ENCODE measurements at places on chromosomes 2 and 18.

DNA sequence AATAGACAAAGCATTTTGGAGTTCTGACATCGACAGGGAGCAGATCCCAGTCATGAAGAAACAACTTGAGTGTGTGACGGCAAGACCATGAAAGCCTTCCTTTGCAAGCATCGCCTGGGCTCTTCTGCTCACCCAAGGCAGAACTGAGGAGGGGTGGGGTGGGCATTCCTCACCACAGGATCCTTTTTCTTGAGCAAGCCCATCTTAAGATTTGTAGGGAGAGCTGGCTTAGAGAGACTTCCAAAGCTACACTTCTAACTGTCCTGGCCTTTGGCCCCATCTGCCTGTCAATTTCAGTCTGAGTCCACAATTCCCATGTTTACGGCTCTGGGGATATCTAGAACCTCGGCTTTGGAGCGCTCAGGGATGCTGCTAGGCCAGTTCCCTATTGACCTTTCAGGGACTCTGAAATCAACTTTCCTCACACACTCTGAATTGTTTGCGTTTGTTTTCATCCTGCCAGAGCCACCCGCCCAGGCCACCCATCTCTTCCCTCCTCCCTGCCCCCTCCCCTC is 3.7 kb downstream of the KLHL14 start:
- DNase-seq, result no peak

DNA sequence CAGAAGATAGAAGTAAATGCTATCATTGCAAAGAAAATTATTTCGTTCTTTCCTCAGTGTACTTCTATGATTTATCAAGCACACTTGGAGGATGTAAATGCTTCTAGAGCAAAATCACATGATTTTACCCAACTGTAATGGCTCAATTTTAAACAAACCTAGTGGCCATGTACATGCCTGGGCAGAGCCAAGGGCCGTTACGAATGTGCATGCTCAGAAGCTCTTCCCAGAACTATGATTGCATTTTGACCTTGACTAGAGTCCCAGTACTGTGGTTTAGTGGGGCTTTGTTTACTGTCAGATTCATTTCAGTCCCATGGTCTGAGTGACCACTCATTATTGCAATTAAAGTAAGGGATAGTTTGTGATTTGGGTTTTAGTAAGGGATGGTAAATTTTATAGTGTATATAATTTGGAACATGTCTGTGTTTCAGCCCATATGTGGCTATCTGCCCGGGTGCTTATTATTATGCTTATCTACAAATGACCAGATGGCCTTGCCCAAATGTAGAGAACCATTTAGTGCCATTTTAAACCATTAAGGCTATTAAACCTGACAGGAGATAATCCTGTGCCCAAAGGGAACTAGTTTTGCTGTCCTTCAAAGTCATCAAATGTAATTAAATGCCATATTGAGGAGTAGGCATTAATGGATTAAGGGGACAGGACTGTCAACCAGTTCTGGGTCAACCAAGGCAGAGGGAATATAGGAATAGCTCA is 239.1 kb downstream of the ICOS start:
- no peak for DNase-seq

DNA sequence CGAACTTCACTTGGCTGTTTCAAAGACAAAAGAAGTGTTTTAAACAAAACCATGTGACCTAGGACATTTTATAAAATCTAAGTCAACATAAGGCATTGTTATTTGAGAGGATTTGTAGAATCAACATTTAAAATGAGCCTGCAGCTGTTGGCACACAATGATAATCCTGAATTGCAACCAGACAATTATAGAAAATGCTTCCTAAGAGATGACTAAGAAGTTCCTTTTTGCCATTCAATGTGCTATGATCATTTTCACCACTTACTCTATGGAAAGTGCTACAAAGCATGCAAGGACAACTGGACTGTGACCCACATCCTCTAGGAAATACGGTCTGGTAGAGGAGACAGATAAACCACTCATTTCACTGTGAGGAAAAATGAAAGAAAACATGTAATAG is 246.4 kb downstream of the CDH20 start:
- DNase-seq, result no peak

DNA sequence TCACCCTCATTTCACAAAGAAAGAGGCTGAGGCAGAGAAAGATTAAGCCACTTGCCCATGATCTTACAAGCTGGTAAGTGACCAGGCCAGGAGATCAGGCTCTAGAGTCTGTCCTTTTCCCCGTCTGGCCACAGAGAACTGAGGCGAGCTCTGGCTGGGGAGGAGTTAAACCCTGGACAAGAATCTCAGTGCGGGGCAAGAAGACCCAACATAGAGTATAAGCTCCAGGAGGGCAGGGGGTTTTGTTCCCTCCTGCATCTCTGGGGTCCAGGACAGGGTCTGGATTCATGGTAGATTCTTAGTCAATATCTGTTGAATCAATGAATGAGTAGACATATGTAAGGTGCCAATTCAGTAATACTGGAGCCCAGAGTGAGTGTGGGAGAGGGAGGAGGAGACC is 12.9 kb upstream of the INPP5D start:
- no peak for DNase-seq

- DNase-seq, result no peak
These were observed 66.4 kb downstream of the BABAM2 start for GRCh38 chr2:27956888-27957287.
